ENCODE measurements at places on chromosomes 2 and 18.

- DNase-seq = no peak
Observed at GRCh38 chr2:109526442-109526970, 87.3 kb downstream of the SEPTIN10 start.

GRCh38 chr2:141015341-141016047 lies 1115.3 kb downstream of the LRP1B start:
- no peak for DNase-seq

GRCh38 chr2:71934595-71935261 lies 212.9 kb downstream of the CYP26B1 start:
- no peak for DNase-seq

DNA sequence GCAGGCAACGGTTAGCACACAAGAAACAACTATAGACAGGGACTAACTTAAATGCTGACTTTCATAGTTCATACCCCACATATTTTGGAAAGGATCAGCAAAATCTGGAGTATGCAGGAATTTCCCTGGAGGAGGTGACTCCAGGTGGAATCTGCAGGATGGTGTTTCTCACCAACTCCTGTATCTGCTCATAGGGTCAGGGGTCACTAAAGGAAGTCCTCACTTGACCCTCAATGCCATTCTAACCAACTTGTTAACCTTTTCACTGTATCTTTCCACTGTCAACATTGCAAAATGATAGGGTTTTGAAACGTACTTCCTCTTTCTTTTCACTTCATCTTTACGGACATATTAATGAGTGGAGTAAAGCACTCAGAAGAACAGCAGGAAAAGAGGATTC lies 207.0 kb upstream of the CXCR4 start:
- no peak for DNase-seq

DNA sequence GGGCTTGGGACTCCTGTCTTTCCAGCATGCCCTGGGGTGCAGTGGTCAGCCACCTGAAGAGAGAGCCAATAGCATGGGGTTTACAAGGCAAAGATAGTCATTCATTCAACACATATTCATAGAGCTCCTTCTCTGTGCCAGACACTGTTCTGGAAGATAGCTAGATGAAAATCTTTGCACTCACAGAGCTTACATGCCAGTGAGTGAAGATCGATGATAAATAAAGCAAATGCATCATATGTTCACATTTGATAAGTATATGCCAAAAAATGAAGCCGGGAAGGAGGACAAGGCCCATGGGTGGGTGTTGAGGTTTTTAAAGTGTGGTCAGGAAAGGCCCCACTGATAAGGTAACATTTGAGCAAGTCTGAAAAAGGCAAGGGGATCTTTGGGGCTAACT lies 130.8 kb upstream of the CDCA7 start:
- DNase-seq = no peak

DNA sequence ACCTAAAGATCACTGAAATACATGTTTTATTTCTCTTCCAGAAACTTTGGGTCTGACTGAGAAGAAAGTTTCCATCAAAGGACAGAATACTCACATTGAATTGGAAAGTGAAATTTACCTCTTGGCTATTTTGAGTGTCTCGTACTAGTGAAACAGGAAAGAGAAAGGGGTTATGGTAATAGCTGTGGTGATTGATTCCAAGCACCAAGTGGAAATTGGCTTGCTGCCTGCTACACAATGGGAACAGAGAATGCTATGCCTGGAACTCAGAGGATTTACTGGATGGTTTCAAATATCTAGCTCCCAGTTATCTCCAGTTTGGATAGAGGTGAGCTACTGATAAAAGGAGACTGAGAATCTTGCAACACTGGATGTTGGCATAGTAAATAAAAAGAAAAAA lies 492.8 kb upstream of the FSIP2 start:
- DNase-seq = no peak

DNA sequence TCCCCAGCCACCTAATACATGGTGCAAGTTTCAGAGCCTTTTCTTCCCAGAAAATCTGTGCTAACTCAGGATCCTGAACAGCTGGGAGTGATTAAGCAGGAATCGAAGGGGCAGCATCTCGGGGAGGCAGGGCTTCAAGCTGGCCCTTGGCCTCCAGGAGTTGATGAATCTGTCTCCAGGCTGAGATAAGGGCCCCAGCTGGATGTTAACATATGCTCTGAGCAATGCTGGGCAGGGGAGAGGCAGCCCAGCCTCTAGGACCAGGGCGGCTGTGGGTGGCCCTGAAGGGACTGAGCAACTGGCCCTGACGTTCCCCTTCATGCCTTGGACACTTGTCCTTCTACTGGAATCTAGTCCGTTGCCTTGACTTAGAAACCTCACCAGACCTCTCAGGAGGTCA lies 84.1 kb upstream of the EPC2 start:
- DNase-seq = no peak

DNA sequence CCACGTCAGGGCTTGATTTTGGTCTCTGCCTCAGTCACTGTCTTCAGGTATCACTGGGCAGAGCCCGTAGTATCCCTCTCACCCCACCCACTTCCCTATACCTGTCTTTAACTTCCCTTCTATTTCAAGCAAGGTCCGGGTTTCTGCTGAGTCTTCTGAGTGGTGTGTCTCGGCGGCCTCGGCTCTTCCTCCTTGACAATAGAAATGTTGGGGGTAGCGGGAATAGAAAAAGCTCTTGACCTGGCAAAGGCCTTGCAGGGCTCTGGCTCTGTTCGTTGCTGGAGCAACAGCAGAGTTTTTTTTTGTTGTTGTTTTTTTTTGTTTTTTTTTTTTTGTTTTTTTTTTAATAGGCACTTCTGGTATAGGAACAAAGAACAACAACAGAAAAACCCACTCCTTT lies 16.0 kb upstream of the IGFBP5 start:
- no peak for DNase-seq

GRCh38 chr2:96359310-96359709 lies 23.7 kb downstream of the NCAPH start:
- DNase-seq = peak; percentile 59

GRCh38 chr18:79523736-79524180 lies 128.0 kb downstream of the NFATC1 start:
- no peak for DNase-seq

GRCh38 chr2:222900354-222900753 lies 39.5 kb downstream of the ACSL3 start:
- no peak for DNase-seq

DNA sequence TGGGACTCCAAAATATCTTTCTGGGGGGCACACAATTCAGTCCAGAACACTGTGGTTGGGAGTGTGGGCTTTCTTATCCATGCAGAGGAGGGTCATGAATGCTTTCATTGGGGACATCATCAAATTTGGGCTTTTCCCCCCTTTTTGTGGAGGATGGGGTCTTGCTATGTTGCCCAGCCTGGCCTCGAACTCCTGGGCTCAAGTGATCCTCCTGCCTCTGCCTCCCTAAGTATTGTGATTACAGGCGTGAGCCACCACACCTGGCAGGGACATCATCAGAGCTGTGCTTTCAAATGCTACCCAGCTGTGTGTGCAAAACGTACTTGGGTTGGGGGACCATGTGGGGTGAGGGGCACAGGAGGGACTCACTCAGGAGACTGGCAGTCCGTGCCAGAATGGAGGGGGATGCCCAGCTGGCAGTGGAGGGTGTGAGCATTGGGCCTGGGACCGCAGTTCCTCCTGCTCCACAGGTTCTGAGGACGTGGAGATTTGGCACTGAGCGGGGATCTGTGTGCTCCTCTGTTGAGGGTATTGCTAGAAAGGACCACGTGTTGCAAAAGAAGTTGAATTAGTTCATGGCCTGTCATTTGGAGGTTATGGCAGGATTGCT lies 24.4 kb downstream of the EMILIN2 start:
- no peak for DNase-seq

GRCh38 chr2:178211943-178212342 lies 17.6 kb downstream of the OSBPL6 start:
- DNase-seq = no peak

- peak; percentile 51 for DNase-seq
Observed at GRCh38 chr2:8693157-8693821, 11.4 kb downstream of the ID2 start.

GRCh38 chr2:241942416-241943208 lies 73.1 kb downstream of the RTP5 start:
- no peak for DNase-seq

DNA sequence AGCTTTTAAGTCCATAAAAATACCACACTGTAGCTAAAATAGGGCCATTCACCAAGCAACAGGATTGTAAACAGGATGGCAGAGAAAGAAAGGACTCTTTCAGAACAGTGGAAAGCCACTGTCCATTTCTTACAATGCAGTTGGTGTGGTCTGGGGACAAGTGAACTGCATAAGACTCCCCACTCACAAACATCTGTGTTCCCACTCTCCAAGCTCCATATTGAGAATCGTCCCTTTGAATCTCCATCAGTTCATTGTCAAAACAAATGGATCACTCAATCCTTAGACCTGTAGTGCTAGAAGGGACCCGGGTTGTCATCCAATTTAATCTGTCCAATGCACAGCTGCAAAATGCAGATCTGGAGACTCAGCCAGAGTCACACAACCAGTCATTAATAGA lies 347.4 kb upstream of the KLHL29 start:
- DNase-seq = peak; percentile 59

GRCh38 chr2:206379266-206379665 lies 64.1 kb upstream of the ADAM23 start:
- no peak for DNase-seq

GRCh38 chr18:32889615-32890593 lies 117.1 kb upstream of the KLHL14 start:
- DNase-seq = no peak

- DNase-seq = no peak
Observed at GRCh38 chr2:238421695-238422035, 5.1 kb upstream of the ASB1 start.

- no peak for DNase-seq
Observed at GRCh38 chr2:207995887-207996286, 29.4 kb downstream of the PLEKHM3 start.

DNA sequence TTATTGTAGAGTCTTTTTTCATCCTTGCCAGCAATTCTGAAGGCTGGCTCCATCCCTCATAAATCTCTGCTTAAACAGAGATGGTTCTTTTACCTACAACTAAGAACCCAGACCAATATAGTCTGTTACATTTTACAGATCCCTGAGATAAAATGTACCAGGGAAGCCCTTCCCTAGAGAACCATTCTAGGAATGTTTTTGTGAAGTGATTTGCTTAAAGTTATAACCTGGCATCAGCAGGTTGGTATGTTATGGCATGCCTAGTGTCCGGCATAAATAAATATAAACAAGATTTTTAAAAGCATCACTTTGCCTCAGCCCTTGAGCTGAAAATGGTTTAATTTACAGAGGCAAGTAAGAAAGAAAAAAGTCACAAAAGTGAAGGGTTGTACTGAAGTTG lies 18.5 kb upstream of the NPAS2 start:
- DNase-seq = no peak

DNA sequence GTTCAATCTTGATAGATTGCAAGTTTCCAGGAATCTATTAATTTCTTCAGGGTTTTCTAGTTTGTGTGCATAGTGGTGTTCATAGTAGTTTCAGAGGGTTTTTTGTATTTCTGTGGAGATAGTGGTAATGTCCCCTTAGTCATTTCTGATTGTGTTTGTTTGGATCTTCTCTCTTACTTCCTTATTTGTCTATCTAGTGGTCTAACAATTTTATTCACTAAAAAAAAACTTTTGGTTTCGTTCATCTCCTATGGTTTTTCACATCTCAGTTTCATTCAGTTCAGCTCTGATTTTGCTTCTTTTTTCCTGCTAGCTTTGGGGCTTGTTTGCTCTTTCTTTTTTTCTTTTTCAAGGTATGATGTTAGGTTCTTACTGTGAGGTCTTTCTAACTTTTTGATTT lies 94.5 kb downstream of the SNTG2 start:
- DNase-seq = no peak

DNA sequence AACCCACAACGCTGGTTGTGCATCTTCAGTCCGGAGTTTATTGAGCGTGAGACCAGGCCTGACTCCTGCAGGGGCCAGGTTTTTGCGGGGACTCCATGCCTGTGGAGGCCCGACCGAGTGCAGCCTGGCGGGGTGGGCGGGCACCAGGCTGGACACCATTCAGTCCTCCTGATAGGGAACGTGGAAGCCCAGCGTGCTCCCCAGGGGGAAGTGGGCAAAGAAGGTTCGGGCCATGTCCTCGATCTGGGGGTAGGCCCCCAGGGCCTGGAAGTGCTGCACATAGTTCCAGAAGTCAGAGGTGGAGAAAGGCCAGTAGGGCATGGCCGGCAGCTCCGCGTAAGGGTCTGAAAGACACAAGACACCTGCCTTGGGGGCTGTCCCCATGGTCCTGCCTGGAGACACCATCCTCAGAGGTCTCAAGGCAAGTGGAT lies 1.4 kb downstream of the OTOS start:
- DNase-seq = no peak

GRCh38 chr2:49459314-49459993 lies 305.1 kb upstream of the FSHR start:
- peak; percentile 37 for DNase-seq

DNA sequence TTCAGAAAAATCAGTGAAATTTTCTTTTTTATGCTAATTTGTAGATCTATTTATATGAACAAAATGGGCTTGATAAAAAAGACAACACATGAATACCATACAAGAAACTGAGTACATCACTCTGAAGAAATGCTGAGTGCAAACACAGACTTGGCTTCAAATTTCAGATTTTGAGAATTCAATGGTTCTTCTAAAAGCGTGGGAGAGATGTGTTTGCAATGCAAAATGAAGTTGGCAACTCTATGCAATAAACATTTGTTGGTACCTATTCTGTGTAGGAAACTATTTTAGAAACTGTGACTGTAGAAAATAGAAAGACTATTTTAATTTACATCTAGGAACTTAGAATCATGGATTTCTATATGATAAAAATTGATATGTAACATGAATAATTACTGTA lies 1834.1 kb upstream of the CELF4 start:
- no peak for DNase-seq

DNA sequence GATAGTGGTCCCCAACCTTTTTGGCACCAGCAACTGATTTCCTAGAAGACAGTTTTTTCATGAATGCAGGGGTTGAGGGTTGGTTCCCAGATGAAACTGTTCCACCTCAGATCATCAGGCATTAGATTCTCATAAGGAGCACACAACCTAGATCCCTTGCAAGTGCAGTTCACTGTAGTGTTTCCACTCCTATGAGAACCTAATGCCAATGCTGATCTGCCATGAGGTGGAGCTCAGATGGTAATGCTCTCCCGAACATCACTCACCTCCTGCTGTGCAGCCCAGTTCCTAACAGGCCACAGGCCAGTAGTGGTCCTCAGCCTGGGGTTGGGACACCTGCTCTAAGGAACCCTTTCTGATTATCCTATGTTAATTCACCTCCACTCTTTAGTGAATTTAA lies 133.5 kb downstream of the SOX11 start:
- DNase-seq = no peak

GRCh38 chr2:19648583-19648982 lies 253.2 kb downstream of the TTC32 start:
- DNase-seq = no peak

DNA sequence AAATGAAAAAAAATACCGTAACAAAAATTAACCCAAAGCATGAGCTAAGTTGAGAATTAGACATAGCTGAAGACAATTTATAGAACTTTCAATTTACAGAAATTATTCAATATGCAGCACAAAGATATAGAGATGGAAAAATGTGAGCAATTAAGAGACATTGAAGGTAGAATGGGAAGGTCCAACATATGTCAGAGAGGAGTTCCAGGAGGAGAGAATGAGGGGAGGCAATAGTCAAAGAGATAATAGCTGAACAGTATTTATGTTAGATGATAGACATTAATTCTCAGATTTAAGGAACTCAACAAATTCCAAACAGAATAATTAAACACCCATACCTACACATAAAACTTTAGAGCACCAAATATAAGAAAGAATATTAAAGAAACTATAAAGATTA lies 103.0 kb upstream of the MSTN start:
- no peak for DNase-seq

- DNase-seq = no peak
Observed at GRCh38 chr2:195579776-195580555, 77.1 kb upstream of the SLC39A10 start.

- DNase-seq = no peak
Observed at GRCh38 chr2:174343343-174343622, 8.5 kb downstream of the SP9 start.

Measured in SK-MEL-5 (cell line).